ENCODE measurements at places on chromosomes 7 and 10. TPM values are rescaled to one million over a fixed set of nuclear protein-coding genes. Genes with fewer than 3 reads are reported as not detected.
A peak's percentile ranks its signal among the peaks of the same experiment; 100 is the strongest.

GRCh38 chr10:78817361-78817760 is 251.4 kb upstream of the ZMIZ1 start:
- peaks cover 36% of the 10 kb centered on the region for H3K27me3 ChIP-seq
- peaks cover 2% of the 10 kb centered on the region for H3K4me1 ChIP-seq
- H3K4me3 ChIP-seq, result no peak overlapping the region
- H3K27ac ChIP-seq, result no peak overlapping the region

- DNase-seq, result no peak
- no peaks in the 10 kb centered on the region for H3K36me3 ChIP-seq
- H3K27ac ChIP-seq, result no peak overlapping the region
- no peak overlapping the region for H3K4me3 ChIP-seq
Observed at GRCh38 chr10:114688786-114689185, 30.7 kb upstream of the ABLIM1 start.

GRCh38 chr7:74584160-74584954 is 73.2 kb upstream of the GTF2I start:
- DNase-seq, result no peak
- H3K27me3 ChIP-seq, result no peaks in the 10 kb centered on the region
- H3K4me3 ChIP-seq, result no peak overlapping the region
- H3K36me3 ChIP-seq, result peaks cover 3% of the 10 kb centered on the region
- H3K4me1 ChIP-seq, result peaks cover 19% of the 10 kb centered on the region

- H3K27ac ChIP-seq, result no peak overlapping the region
- H3K36me3 ChIP-seq, result no peaks in the 10 kb centered on the region
- no peaks in the 10 kb centered on the region for H3K4me1 ChIP-seq
Observed at GRCh38 chr10:115026056-115026745, 67.0 kb upstream of the ATRNL1 start.

DNA sequence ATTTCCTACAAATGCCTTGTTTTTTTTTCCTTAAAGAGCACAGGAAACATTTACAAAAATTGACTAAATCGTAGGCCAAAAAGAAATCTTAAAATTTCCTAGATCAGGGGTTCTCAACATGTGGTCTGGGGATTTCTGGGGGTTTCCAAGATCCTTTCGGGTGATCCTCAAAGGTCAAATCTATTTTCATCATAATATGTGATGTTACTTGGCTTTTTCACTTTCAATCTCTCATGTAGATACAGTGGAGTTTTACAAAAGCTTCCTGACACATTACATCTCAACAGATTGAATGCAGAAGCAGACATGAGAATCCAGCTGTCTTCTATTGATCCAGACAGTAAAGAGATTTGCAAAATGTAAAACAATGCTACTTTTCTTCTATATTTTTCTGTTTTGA is 497.3 kb downstream of the INHBA start:
- no peak for DNase-seq
- H3K27ac ChIP-seq, result no peak overlapping the region
- H3K4me3 ChIP-seq, result no peak overlapping the region
- H3K4me1 ChIP-seq, result no peaks in the 10 kb centered on the region

DNA sequence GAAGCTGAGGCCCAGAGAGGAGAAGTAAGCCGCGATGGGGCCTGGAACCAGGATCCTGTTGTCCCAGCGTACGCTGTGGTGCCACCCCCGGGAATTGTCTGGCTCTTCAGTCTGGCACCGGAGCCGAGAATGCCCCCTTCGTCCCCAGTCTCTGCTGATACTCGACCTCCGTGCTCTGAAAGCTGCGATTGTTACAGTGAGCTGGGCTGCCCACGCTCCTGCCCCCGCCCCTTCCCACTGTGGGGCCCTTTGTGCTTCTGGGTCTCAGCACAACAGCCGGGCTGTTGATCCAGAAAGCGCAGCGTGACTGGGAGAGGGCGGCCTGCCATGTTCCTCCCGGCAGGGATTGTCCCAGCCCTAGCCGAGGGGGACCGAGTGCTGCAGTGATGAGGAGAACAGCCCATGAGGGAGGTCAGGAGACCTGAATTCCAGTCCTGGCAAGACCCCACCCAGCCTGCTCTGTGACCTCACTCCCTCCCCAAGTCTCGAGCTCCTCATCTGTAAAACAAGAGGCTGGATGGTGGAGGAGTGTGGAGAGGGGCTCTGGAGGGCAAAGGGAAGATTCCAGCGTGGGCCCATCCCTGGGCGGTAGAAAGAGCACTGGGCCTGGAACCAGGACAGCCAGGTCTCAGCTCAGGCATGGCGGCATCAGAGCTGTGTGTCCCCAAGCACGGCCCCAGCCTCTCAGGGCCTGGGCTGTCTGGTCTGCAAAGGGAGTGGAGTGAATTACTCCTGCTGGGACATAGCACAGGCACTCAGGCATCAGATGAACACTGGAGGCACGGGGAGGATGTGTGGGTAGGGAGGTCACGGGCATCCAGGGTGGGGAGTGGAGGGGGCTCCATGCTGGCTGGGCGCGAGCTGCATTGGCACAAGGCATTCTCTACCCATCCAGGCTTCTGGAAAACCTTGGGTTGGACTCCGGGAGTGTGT is 43.6 kb downstream of the TSPAN15 start:
- no peaks in the 10 kb centered on the region for H3K4me1 ChIP-seq
- H3K4me3 ChIP-seq, result no peak overlapping the region
- H3K27ac ChIP-seq, result no peak overlapping the region
- H3K27me3 ChIP-seq, result peaks cover 57% of the 10 kb centered on the region
- DNase-seq, result no peak

DNA sequence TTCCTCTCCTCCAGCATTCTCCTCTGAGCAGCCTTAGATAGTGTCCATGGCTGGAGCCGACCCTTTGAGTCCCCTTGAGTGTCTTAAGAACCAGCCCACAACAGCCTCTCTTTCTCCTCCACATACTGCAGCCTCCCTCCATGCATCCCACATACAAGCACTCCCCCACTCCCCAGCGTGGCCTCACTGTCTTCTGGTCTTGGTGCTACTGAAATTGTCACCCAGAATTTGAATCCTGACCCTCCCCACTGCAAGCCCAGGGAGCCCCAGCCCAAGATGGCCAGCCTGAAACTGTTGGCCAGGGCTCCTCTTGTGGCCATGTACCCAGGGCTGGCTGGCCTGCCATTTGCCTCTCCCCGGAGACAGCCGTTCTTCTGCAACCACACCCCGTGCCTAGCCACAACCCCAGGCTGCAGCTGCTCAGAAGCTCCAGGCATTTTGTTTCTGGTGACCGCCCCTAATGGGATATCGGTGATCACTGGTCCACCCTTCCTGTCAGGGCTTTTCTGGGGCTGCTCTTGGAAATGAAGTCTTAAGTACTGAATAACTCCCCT is 18.8 kb upstream of the SH2D4B start:
- peaks cover 43% of the 10 kb centered on the region for H3K36me3 ChIP-seq
- H3K27me3 ChIP-seq, result no peaks in the 10 kb centered on the region
- H3K4me3 ChIP-seq, result no peak overlapping the region
- DNase-seq, result no peak

- H3K27me3 ChIP-seq, result no peaks in the 10 kb centered on the region
- no peak overlapping the region for H3K4me3 ChIP-seq
- no peaks in the 10 kb centered on the region for H3K4me1 ChIP-seq
- H3K36me3 ChIP-seq, result no peaks in the 10 kb centered on the region
Observed at GRCh38 chr7:26007510-26007909, 144.5 kb upstream of the NFE2L3 start.

- H3K27ac ChIP-seq, result no peak overlapping the region
- H3K27me3 ChIP-seq, result no peaks in the 10 kb centered on the region
- no peaks in the 10 kb centered on the region for H3K36me3 ChIP-seq
- H3K4me3 ChIP-seq, result no peak overlapping the region
Observed at GRCh38 chr7:137331378-137331777, 12.2 kb downstream of the PTN start.

GRCh38 chr7:143055754-143056153 is 3.6 kb downstream of the OR6V1 start:
- no peak overlapping the region for H3K4me3 ChIP-seq
- no peaks in the 10 kb centered on the region for H3K27me3 ChIP-seq

DNA sequence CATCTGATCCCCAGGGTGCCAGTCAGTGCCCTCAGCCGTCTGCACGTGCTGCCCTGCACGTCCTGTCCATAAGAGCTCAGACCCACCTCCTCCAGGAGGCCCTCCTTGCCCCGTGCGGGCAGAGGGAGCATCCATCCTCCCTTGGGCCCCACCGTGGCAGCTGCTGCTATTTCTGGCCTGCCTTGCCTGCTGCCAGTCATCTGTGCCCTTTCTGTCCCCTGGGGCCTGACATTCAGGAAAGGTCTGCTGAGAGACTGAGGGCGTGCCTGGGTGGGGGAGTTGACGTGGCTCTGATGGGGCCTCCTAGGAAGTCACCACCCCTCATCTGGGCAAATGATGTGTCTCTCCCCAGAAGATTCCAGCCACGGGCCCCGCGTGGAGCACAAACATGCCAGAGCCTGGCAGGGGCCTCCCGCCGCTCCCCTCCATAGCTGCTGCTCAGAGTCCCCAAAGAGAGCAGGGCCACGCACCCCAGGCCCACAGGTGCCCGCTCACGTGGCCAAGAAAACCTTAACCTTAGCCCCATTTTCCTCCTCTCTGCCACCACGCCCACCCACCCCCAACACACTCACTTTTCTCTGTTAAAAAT is 21.8 kb downstream of the DPYSL4 start:
- DNase-seq, result no peak
- no peaks in the 10 kb centered on the region for H3K4me1 ChIP-seq
- no peak overlapping the region for H3K4me3 ChIP-seq

- no peak for DNase-seq
- H3K27me3 ChIP-seq, result peaks cover 38% of the 10 kb centered on the region
- H3K27ac ChIP-seq, result no peak overlapping the region
- no peaks in the 10 kb centered on the region for H3K4me1 ChIP-seq
Observed at GRCh38 chr7:101567230-101567629, 61.9 kb downstream of the MYL10 start.

- H3K4me3 ChIP-seq, result no peak overlapping the region
- DNase-seq, result no peak
- H3K27ac ChIP-seq, result no peak overlapping the region
- no peaks in the 10 kb centered on the region for H3K4me1 ChIP-seq
- no peaks in the 10 kb centered on the region for H3K36me3 ChIP-seq
Observed at GRCh38 chr7:95056901-95057300, 149.5 kb downstream of the PPP1R9A start.

DNA sequence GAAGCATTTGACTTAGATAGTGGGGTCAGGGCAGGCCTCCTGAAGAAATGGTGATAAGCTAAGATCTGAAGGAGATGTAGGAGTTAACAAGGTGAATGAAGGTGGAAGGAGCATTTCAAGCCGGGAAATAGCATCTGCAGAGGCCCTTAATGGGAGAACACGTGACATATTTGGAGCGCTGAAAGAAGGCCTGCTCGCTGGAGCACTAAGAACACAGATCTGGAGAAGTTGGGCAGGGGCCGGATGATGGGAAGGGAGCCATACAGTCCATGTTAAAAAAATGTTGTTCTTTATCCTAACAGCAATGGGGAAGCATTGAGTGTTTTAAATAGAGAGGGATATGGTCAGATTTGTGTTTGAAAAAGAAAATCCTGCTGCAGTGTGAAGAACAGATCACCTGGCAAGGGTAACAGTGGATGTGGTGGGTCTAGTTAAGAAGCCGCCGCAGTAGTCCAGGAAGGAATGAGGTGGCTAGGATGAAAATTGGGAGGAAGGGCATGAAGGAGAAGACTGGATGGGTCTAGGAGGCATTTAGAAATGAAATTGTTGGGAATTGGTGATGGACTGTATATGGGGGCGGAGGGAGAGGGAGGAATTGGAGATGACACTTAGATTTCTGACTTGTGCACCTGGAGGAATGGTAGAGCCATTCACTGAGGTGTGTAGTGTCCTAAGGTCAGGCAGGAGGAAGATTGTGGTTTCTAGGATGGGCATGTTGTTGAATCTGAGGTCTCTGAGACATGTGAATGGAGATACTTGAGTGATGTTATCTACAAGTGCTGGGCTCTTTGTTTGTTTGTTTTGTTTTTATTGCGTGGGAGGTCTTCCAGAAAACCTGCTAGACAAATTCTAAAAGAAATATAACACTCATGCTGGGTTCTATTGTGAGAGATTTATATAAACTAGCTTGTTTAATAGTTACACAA is 58.4 kb downstream of the MET start:
- peaks cover 9% of the 10 kb centered on the region for H3K4me1 ChIP-seq
- H3K27ac ChIP-seq, result no peak overlapping the region
- no peak for DNase-seq
- H3K36me3 ChIP-seq, result no peaks in the 10 kb centered on the region
- no peaks in the 10 kb centered on the region for H3K27me3 ChIP-seq
- H3K4me3 ChIP-seq, result no peak overlapping the region

DNA sequence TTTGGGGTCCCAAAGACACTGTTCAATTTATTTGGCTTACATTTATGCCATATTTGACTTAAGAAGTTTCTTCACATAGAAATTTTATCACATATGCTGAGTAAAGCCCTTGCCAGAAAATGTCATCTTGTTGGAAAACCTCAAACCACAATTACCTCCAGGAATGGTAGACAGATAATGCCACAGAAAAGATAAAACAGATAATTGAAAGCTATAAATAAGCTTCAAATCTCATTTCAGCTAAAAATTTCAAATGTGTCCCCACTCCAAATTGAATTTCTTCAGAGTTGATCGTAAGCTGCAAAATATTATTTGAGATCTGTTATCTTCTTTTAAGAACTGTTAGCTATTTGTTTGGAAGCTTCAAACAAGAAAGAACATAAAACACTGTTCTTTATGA is 176.4 kb upstream of the PTN start:
- H3K36me3 ChIP-seq, result no peaks in the 10 kb centered on the region
- DNase-seq, result peak; percentile 15
- H3K27ac ChIP-seq, result no peak overlapping the region
- H3K4me3 ChIP-seq, result no peak overlapping the region
- H3K4me1 ChIP-seq, result no peaks in the 10 kb centered on the region
- no peaks in the 10 kb centered on the region for H3K27me3 ChIP-seq

- peak; percentile 65 for DNase-seq
- H3K4me1 ChIP-seq, result no peaks in the 10 kb centered on the region
- H3K36me3 ChIP-seq, result no peaks in the 10 kb centered on the region
Observed at GRCh38 chr7:33444511-33444910, 315.1 kb downstream of the BBS9 start.

GRCh38 chr10:58414270-58415041 is 29.2 kb downstream of the TFAM start:
- H3K4me1 ChIP-seq, result peaks cover 5% of the 10 kb centered on the region
- no peak overlapping the region for H3K27ac ChIP-seq
- H3K27me3 ChIP-seq, result no peaks in the 10 kb centered on the region

DNA sequence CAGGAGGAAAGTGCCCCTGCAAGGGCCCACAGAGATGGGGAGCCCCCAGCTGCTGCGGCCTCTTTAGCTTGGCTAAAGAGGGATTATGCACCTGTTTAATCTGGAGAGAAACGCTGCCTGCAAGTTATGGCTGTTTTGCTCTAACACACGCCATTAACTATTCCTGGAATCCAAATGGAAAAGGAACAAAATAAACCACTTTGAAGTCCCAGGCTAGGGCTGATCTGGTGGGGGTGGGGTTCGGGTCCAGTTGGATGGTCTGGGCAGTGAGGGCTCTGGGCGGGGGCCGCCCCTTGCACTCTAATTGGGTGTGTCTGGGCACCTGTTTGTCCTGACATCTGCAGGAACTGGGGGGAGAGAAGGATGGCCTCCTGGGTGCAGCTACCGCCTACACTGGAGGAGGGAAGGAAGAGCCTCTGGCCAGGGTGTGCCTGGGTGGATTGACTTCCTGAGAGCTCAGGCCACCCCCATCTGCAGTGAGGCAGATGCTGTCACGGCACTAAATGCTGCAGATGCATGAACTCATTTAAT is 300.6 kb downstream of the ZEB1 start:
- H3K4me1 ChIP-seq, result peaks cover 9% of the 10 kb centered on the region
- H3K4me3 ChIP-seq, result no peak overlapping the region
- no peak overlapping the region for H3K27ac ChIP-seq
- DNase-seq, result no peak
- H3K36me3 ChIP-seq, result no peaks in the 10 kb centered on the region

GRCh38 chr7:94307399-94308048 is 87.2 kb upstream of the COL1A2 start:
- peaks cover 2% of the 10 kb centered on the region for H3K4me1 ChIP-seq
- no peak overlapping the region for H3K27ac ChIP-seq
- H3K4me3 ChIP-seq, result no peak overlapping the region

C10orf53 gene
- not detected for total RNA-seq

SFRP5 gene
- not detected for total RNA-seq

FAM25G gene
- not detected for total RNA-seq

FFAR4 gene
- total RNA-seq, result not detected

HMX2 gene
- total RNA-seq, result not detected
